Fibroblast of skin of right biceps (primary cell): ENCODE measurements at places on chromosomes 16 and 17.

GRCh38 chr17:51261024-51261963 lies 948 bp downstream of the UTP18 start:
- no peak for DNase-seq

GRCh38 chr16:88618956-88619667 lies 19.3 kb upstream of the IL17C start:
- DNase-seq: no peak

GRCh38 chr16:67526149-67526791 lies 2.4 kb upstream of the RIPOR1 start:
- DNase-seq: peak; percentile 48

GRCh38 chr16:55660026-55660425 lies 4.2 kb downstream of the SLC6A2 start:
- DNase-seq: no peak

GRCh38 chr17:77429369-77429968 lies 288.7 kb downstream of the SEC14L1 start:
- no peak for DNase-seq

- DNase-seq: peak; percentile 95
These were observed 178.7 kb downstream of the SEC14L1 start for GRCh38 chr17:77319211-77320043.
